Heart left ventricle (tissue), 16 donors: ENCODE measurements at places on chromosomes 12 and 14. TPM values are rescaled to one million over a fixed set of nuclear protein-coding genes. Genes with fewer than 3 reads are reported as not detected.

DNA sequence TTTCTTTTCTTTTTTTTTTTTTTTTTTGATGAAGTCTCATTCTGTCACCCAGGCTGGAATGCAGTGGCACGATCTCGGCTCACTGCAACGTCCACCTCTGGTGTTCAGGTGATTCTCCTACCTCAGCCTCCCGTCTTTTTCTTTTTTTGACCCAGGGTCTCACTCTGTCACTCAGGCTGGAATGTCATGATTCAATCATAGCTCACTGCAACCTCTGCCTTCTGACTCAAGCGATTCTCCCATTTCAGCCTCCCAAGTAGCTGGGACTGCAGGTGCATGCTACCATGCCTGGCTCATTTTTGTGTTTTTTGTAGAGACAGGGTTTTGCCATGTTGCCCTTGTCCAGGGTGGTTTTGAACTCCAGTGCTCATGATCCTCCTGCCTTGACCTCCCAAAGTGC, 12.0 kb downstream of the FUT8 start:
- H3K4me3 ChIP-seq, result no peak overlapping the region
- H3K36me3 ChIP-seq, result no peaks in the 10 kb centered on the region
- H3K27ac ChIP-seq, result no peak overlapping the region
- no peak for DNase-seq
- no peaks in the 10 kb centered on the region for H3K4me1 ChIP-seq

- H3K27me3 ChIP-seq, result no peaks in the 10 kb centered on the region
- no peak overlapping the region for H3K4me3 ChIP-seq
- no peaks in the 10 kb centered on the region for H3K36me3 ChIP-seq
- peak; percentile 15 for DNase-seq
- no peak overlapping the region for H3K27ac ChIP-seq
- no peaks in the 10 kb centered on the region for H3K4me1 ChIP-seq
Observed at GRCh38 chr14:100524933-100525243, 62.3 kb downstream of the BEGAIN start.

The SLC38A1 gene
- polyA plus RNA-seq, result 250 TPM

- no peaks in the 10 kb centered on the region for H3K36me3 ChIP-seq
- no peak for DNase-seq
Observed at GRCh38 chr14:96194657-96195431, 9.8 kb upstream of the BDKRB2 start.

GRCh38 chr12:49740930-49741881, at the start of gene TMBIM6:
Gene TMBIM6, plus strand, starts transcription at chr12:49741557. Its CDS starts 10,937 bp downstream, at chr12:49752494.
- peaks cover 16% of the 10 kb centered on the region for H3K36me3 ChIP-seq
- H3K4me1 ChIP-seq, result peaks cover 24% of the 10 kb centered on the region
- H3K27me3 ChIP-seq, result no peaks in the 10 kb centered on the region
- peak within 1 kb of the TSS; percentile 90 for H3K4me3 ChIP-seq

DNA sequence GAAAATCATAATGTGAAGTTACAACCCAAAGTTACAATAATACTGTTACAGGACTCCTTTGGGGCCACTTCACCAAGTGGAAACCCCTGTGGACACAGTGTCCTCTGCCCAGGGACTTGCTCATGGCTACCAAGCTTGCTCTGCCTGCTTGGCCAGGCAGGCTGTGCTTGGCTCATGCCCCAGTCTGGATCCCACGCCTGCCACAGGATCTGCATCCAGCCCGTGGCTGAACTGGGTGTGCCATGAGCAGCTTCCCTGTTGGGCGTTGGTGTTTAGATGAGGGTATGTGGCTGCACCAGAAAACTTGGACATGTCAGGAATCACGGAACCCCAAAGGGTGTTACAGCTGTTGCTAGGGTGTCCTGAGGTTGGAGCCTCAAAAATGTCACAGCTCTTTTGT, 820.9 kb downstream of the SLC6A15 start:
- no peaks in the 10 kb centered on the region for H3K36me3 ChIP-seq
- no peak for DNase-seq
- no peaks in the 10 kb centered on the region for H3K4me1 ChIP-seq
- no peak overlapping the region for H3K27ac ChIP-seq
- H3K27me3 ChIP-seq, result no peaks in the 10 kb centered on the region

The TAPBPL gene
- 5.4 TPM for polyA plus RNA-seq

The KIF26A gene
- polyA plus RNA-seq, result 5.0 TPM

- no peaks in the 10 kb centered on the region for H3K36me3 ChIP-seq
- H3K27me3 ChIP-seq, result no peaks in the 10 kb centered on the region
- no peak overlapping the region for H3K4me3 ChIP-seq
- peak overlapping the region; percentile 98 for H3K27ac ChIP-seq
- H3K4me1 ChIP-seq, result peaks cover 28% of the 10 kb centered on the region
- DNase-seq, result peak; percentile 43
Observed at GRCh38 chr14:102590667-102591099, 1.8 kb upstream of the RCOR1 start.

The EXOC3L4 gene
- 0.53 TPM for polyA plus RNA-seq

DNA sequence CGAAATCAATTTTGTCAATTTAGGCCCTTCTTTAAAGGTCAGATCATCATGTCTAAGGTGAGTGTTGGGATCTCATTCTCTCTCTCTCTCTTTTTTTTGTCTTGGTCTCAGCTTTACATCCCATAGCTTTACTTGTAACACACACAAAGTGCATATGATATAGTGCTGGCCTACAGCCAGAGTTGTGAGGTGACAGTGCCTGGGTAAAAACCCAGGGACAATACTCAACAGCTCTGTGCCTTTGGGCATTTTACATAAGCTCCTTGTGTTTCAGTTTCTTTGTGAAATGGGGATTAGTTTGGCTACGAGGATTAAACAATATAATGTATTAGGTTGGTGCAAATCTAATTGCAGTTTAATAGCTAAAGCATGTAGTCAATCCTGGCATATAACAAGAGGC, 40.2 kb downstream of the GRIP1 start:
- H3K36me3 ChIP-seq, result no peaks in the 10 kb centered on the region
- no peaks in the 10 kb centered on the region for H3K27me3 ChIP-seq
- DNase-seq, result no peak
- no peak overlapping the region for H3K4me3 ChIP-seq
- H3K27ac ChIP-seq, result no peak overlapping the region
- H3K4me1 ChIP-seq, result no peaks in the 10 kb centered on the region

GRCh38 chr12:69529021-69529420, 56.2 kb upstream of the CCT2 start:
- no peak overlapping the region for H3K4me3 ChIP-seq
- H3K4me1 ChIP-seq, result peaks cover 27% of the 10 kb centered on the region
- H3K27ac ChIP-seq, result no peak overlapping the region
- DNase-seq, result no peak
- H3K27me3 ChIP-seq, result no peaks in the 10 kb centered on the region
- H3K36me3 ChIP-seq, result no peaks in the 10 kb centered on the region

DNA sequence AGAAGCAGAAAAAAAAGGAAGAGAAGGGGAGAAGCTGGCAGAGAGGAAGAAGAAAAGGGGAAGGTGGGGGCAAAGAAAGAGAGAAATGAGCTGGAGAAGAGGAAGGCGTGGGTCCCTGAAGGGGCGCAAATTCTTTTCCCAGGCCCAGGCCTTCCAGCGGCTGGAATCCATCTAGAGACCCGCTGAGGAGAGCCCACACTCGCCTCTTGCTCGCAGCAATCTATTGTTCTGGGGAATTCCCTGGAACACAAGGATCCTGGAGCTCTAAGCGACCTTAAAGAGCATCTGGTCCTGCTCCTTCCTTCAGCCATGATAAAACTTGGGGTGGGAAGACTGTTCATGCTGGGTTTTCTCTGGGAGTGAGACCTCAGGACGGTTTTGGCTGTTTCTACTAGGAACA, 41.2 kb upstream of the FKBP4 start:
- H3K4me3 ChIP-seq, result no peak overlapping the region
- no peaks in the 10 kb centered on the region for H3K36me3 ChIP-seq
- no peaks in the 10 kb centered on the region for H3K27me3 ChIP-seq
- DNase-seq, result no peak

- peak; percentile 88 for DNase-seq
- peak within 1 kb of the TSS; percentile 64 for H3K4me3 ChIP-seq
- H3K27ac ChIP-seq, result peak within 1 kb of the TSS; percentile 87
- H3K4me1 ChIP-seq, result peaks cover 10% of the 10 kb centered on the region
- H3K27me3 ChIP-seq, result no peaks in the 10 kb centered on the region
Observed at GRCh38 chr12:121132601-121133481, at the start of gene P2RX7. Gene P2RX7, plus strand, starts transcription at chr12:121132876. Its CDS starts 95 bp downstream, at chr12:121132971.

- no peak for DNase-seq
- no peaks in the 10 kb centered on the region for H3K4me1 ChIP-seq
- H3K36me3 ChIP-seq, result no peaks in the 10 kb centered on the region
- no peak overlapping the region for H3K4me3 ChIP-seq
- no peaks in the 10 kb centered on the region for H3K27me3 ChIP-seq
- no peak overlapping the region for H3K27ac ChIP-seq
Observed at GRCh38 chr12:26691234-26691970, 141.6 kb downstream of the ITPR2 start.

DNA sequence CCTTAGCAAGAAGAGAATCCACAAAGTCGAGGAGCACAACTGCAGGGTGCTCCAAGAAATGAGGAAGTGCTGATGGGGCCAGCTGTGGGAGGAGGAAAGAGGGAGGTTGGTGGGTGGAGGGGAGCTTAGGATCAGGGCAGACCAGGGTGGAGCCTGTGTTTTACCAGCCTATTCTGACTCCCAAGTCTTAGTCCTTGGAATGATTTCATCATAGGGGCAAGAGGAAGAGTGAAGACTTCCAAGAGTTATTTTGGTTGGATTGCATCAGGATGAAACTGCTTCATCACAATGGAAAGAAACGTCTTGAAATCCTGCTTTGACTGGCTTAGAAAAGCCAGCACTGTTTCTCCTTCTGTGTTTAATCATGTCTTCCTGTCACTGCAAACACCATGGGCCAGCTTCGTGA, 194.0 kb downstream of the DPF3 start:
- H3K36me3 ChIP-seq, result peaks cover 6% of the 10 kb centered on the region
- no peak overlapping the region for H3K4me3 ChIP-seq
- peaks cover 29% of the 10 kb centered on the region for H3K4me1 ChIP-seq
- no peak overlapping the region for H3K27ac ChIP-seq

The ARPC3 gene
- polyA plus RNA-seq, result 202 TPM

- no peak overlapping the region for H3K27ac ChIP-seq
- H3K4me1 ChIP-seq, result no peaks in the 10 kb centered on the region
- H3K27me3 ChIP-seq, result no peaks in the 10 kb centered on the region
- no peak overlapping the region for H3K4me3 ChIP-seq
- H3K36me3 ChIP-seq, result no peaks in the 10 kb centered on the region
- DNase-seq, result no peak
Observed at GRCh38 chr14:70784886-70785285, 24.4 kb downstream of the MAP3K9 start.

- H3K4me1 ChIP-seq, result peaks cover 7% of the 10 kb centered on the region
- no peak overlapping the region for H3K4me3 ChIP-seq
- no peaks in the 10 kb centered on the region for H3K27me3 ChIP-seq
- DNase-seq, result no peak
- no peak overlapping the region for H3K27ac ChIP-seq
- H3K36me3 ChIP-seq, result no peaks in the 10 kb centered on the region
Observed at GRCh38 chr12:54590978-54591591, 2.6 kb upstream of the PPP1R1A start.

GRCh38 chr14:64688811-64689281, 15.4 kb upstream of the PLEKHG3 start:
- no peaks in the 10 kb centered on the region for H3K36me3 ChIP-seq
- no peak overlapping the region for H3K27ac ChIP-seq
- DNase-seq, result no peak
- H3K27me3 ChIP-seq, result no peaks in the 10 kb centered on the region
- H3K4me1 ChIP-seq, result peaks cover 26% of the 10 kb centered on the region

The GZMH gene
- 0.61 TPM for polyA plus RNA-seq

GRCh38 chr12:112482733-112483132, 64.0 kb downstream of the PTPN11 start:
- H3K4me3 ChIP-seq, result no peak overlapping the region
- DNase-seq, result no peak
- peaks cover 87% of the 10 kb centered on the region for H3K36me3 ChIP-seq

DNA sequence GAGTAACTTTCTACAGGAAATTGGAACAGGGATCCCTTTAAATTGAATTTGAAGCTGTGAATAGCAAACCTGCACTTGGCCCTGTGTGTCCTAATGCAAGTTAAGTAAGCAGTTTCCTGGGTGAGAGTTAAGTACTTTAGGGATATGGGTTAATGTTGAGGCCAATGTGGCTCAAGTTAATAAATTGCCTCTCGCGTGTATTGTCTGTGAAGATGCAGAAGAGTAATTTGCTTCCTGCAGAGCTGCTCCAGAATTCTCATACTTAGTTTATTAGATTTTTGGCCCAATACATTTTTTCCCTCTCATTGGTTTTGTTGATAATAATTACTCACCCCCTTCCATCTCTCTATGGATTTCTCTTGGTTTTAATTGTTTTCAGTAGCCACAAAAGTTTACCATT, 86.5 kb downstream of the SLC25A47 start:
- H3K27ac ChIP-seq, result no peak overlapping the region
- no peaks in the 10 kb centered on the region for H3K27me3 ChIP-seq
- DNase-seq, result no peak
- H3K4me1 ChIP-seq, result peaks cover 8% of the 10 kb centered on the region
- H3K36me3 ChIP-seq, result no peaks in the 10 kb centered on the region
- no peak overlapping the region for H3K4me3 ChIP-seq

DNA sequence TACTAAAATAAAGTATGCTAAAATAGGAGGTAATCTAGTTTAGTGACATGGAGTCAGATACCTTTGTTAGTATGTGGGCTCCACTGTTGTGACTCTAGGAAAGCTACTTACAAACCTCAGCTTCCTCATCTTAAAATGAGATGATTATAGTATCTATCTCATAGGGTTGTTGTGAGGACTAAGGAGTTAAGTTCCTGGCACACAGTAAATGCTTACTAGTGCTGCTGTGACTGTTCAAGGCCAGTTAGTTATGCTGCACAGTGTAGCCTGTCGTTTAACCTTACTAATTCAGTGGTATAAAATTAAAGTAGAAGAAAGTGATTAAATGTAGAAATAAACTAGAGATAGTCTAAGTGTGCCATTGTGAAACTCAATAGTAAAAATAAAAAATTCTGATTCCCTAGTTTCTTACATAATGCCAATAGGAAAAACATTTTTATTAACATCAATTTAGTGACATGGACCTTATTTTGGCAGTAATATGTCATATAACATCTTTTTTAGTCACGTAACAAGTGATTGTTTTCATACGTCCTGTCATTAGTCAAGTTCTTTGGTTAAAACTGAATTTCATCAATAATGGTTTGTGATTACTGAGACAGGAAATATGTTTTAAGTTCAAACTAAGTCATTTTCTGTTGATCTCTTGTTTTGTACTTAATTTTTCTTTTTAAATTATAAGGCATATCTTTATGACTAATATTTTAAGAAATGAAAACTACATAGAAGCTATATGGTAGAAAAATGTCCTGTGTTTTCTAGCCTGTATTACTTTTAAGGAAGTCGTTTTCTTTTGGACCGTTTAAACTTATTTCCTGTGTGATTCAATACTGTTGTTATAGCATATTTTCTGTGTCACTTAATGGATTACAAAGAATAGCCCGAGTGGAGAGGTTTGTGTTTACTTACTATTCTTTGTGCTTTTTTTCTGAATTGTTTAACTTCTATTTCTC, 74.0 kb downstream of the PCNX1 start:
- no peak overlapping the region for H3K4me3 ChIP-seq
- H3K36me3 ChIP-seq, result peaks cover 20% of the 10 kb centered on the region
- no peak for DNase-seq
- H3K4me1 ChIP-seq, result peaks cover 4% of the 10 kb centered on the region
- no peak overlapping the region for H3K27ac ChIP-seq

GRCh38 chr12:70180130-70180529, 63.1 kb upstream of the CNOT2 start:
- no peak for DNase-seq
- H3K4me1 ChIP-seq, result no peaks in the 10 kb centered on the region
- no peaks in the 10 kb centered on the region for H3K27me3 ChIP-seq
- no peak overlapping the region for H3K4me3 ChIP-seq
- no peaks in the 10 kb centered on the region for H3K36me3 ChIP-seq
